T-cell (primary cell): ENCODE measurements at places on chromosomes 16 and 17. TPM values are rescaled to one million over a fixed set of nuclear protein-coding genes. Genes with fewer than 3 reads are reported as not detected.

The TBC1D3H gene
- 0.66 TPM for total RNA-seq

DNA sequence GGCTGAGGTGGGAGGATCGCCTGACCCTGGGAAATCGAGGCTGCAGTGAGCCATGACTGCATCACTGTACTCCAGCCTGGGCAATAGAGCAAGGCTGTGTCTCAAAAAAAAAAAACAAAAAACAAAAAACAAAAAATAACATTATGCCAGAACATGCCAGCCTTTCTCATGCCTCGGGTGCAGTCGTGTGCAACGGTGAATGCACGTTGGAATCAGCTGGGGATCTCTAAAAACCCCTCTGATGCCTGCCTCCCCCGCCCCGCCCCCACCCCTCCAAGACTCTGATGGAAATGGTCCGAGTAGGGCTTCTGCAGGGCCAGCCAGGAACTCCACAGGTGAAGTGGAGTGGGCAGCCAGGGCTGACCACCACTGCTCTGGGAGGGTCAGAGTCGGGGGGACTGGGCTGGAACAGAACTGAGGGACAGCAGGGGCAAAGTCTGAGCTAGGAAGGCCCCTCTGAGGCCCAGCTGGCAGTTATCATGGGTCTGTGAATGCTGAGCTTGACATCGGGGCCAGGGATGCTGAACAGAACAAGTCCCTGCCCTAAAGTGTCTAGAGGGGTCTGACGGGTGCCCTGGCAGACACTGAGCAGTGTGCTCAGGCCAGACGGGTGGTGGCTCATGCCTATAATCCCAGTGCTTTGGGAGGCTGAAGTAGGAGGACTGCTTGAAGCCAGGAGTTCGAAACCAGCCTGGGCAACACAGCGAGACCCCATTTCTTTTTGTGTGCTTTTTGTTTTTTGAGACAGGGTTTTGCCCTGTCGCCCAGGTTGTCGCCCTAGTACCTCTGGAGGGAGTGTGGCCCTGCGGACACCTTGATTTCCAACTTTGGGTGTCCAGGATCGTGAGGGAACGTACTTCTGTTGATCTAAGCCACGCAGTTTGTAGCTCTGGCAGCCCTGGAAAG lies 193.4 kb upstream of the GSE1 start:
- no peak overlapping the region for H3K27ac ChIP-seq
- peaks cover 31% of the 10 kb centered on the region for H3K27me3 ChIP-seq
- H3K36me3 ChIP-seq, result no peaks in the 10 kb centered on the region
- no peak for DNase-seq
- H3K4me3 ChIP-seq, result no peak overlapping the region

DNA sequence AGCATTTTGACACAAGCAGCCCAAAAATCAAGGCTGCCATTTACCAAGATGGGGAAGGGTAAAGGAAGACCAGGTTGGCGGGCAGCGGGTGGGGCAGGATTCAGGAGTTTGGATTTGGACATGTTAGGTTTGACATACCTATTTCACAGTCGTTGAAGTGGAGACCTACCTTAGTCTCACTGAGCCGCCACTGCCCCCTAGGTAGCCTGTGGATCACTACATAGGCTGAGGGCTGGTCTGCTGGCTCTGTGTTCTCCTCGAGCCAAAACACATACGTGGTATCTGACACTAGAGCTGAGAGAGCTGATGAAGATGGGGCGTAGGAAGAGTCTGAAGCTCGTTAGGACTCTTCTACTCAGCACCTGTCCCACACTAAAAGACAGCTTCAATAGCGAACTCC lies 115.1 kb downstream of the HIC1 start:
- no peak for DNase-seq
- no peaks in the 10 kb centered on the region for H3K4me1 ChIP-seq
- H3K27ac ChIP-seq, result no peak overlapping the region
- H3K27me3 ChIP-seq, result no peaks in the 10 kb centered on the region
- peaks cover 73% of the 10 kb centered on the region for H3K36me3 ChIP-seq

GRCh38 chr16:3101841-3102470 lies 2.9 kb upstream of the ZSCAN10 start:
- H3K36me3 ChIP-seq, result no peaks in the 10 kb centered on the region
- no peaks in the 10 kb centered on the region for H3K27me3 ChIP-seq
- DNase-seq, result no peak
- H3K27ac ChIP-seq, result no peak overlapping the region
- H3K4me3 ChIP-seq, result no peak overlapping the region

DNA sequence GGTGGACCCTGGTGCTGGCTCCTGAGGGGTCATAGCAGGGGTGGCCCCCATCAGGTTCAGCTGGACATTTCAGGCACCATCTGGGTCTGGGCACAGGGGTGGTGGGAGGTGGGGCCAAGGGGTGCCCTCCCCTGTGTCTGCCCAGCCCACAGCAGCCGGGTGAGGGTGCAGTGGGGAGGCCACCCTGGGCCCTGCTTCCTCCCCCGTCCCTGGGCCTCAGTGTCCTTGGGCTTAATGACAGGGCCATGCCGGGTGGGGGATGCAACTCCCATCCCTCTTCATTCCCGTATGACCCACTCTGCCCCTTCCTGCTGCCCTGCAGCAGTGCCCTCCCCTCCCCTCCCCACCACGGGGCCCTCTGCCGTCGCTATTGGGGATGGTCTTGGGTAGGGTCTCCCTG lies 10.7 kb downstream of the CPNE7 start:
- no peak for DNase-seq
- H3K27ac ChIP-seq, result no peak overlapping the region
- no peaks in the 10 kb centered on the region for H3K4me1 ChIP-seq
- H3K36me3 ChIP-seq, result no peaks in the 10 kb centered on the region
- peaks cover 4% of the 10 kb centered on the region for H3K27me3 ChIP-seq

DNA sequence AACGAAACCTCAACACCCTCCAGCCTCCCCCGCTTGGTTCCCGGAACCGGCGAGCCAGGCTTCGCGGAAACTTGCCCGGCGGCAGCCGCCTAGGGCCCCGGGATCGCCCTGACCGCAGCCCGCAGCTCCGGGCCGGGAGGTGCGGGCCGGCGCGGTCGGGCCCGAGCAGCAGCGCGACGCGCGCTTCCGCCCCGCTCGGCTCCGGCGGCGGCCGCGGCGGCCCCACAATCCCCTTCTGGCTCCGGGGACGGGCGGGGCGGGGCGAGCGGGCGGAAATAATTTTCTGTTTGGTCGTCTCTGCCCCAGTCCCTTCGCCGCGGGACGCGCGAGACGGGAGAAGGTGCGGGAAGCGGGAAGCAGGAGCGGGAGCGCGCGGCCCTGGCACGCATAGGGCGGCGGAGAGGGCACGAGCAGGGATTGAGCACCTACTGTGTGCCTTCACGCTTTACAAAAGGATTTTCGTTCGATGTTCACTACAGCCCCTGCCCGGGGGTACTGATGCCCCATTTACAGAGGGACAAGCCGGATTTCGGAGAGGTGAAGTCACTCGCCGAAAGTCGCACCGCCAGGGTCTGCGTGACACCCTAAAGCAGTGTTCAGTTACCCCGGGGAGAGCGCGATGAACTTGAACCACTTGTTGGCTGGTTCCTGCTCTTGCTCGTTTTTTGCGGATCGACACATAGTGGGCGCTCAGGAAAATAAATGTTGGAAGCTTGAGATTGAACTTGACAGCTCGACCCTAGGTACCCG lies 2.7 kb upstream of the MLLT6 start:
- no peaks in the 10 kb centered on the region for H3K36me3 ChIP-seq
- no peaks in the 10 kb centered on the region for H3K27me3 ChIP-seq
- H3K4me1 ChIP-seq, result peaks cover 8% of the 10 kb centered on the region
- peak overlapping the region; percentile 97 for H3K4me3 ChIP-seq
- peak overlapping the region; percentile 98 for H3K27ac ChIP-seq

DNA sequence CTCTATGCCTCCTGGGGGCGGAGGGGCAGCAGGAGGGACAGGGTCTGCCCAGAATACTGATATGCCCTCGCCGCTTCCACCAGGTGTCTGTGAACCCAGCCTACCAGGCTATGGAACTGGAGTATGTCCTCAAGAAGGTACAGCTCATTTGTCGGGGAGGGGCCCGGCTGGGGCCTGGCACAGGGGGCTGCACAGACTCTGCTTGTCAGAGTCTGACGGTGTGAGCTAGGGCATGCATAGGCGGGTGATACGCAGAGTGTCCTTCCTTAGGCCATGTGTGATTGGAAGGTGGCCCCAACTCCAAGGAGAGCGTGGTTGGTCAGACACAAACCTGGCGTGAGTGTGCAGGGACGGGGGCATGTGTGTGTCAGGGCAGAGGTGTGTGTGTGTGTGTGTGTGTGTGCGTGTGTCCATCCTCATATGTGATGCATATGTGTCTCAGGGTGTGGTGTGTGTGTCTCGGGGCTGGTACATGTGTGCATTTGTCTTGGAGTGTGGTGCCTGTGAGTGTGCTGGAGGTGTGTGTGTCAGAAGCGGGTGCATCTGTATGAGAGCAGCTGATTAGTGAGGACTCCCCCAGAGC lies 7.0 kb downstream of the CHAD start:
- no peak overlapping the region for H3K27ac ChIP-seq
- H3K4me3 ChIP-seq, result no peak overlapping the region
- DNase-seq, result no peak
- no peaks in the 10 kb centered on the region for H3K36me3 ChIP-seq

DNA sequence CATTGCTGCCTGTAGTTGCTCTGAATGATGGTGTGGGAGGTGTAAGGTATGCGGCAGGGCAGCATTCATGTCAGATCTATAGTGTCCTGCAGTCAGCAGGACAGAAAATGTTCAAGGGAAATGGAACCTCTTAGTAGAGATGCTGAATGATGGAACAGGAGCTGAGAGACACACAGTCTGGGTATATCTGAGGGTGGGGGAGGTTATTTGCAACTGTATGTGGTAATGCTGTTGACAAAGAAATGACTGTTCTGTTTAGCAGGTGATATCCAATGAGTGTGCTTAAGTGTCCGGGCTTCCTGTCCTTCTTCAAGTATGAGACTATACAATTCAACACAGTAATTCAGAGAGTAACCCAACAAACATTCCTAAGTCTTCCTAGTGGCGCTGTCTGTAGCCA lies 46.6 kb downstream of the STH start:
- no peaks in the 10 kb centered on the region for H3K27me3 ChIP-seq
- no peak overlapping the region for H3K27ac ChIP-seq
- H3K4me3 ChIP-seq, result no peak overlapping the region
- H3K36me3 ChIP-seq, result peaks cover 79% of the 10 kb centered on the region
- H3K4me1 ChIP-seq, result no peaks in the 10 kb centered on the region
- DNase-seq, result no peak

GRCh38 chr17:79791735-79792161 lies 5.1 kb downstream of the CBX8 start:
- H3K27ac ChIP-seq, result no peak overlapping the region
- peak overlapping the region; percentile 20 for H3K4me3 ChIP-seq
- peaks cover 14% of the 10 kb centered on the region for H3K4me1 ChIP-seq
- H3K36me3 ChIP-seq, result peaks cover 6% of the 10 kb centered on the region

- no peak overlapping the region for H3K4me3 ChIP-seq
- DNase-seq, result no peak
- no peak overlapping the region for H3K27ac ChIP-seq
- no peaks in the 10 kb centered on the region for H3K36me3 ChIP-seq
- H3K27me3 ChIP-seq, result no peaks in the 10 kb centered on the region
- no peaks in the 10 kb centered on the region for H3K4me1 ChIP-seq
These were observed 331.5 kb downstream of the CBLN1 start for GRCh38 chr16:48950184-48950583.

- no peak overlapping the region for H3K27ac ChIP-seq
- no peak for DNase-seq
- H3K36me3 ChIP-seq, result no peaks in the 10 kb centered on the region
- peaks cover 4% of the 10 kb centered on the region for H3K27me3 ChIP-seq
- H3K4me3 ChIP-seq, result no peak overlapping the region
- H3K4me1 ChIP-seq, result no peaks in the 10 kb centered on the region
These were observed 30.2 kb upstream of the TEKT3 start for GRCh38 chr17:15371376-15372130.

DNA sequence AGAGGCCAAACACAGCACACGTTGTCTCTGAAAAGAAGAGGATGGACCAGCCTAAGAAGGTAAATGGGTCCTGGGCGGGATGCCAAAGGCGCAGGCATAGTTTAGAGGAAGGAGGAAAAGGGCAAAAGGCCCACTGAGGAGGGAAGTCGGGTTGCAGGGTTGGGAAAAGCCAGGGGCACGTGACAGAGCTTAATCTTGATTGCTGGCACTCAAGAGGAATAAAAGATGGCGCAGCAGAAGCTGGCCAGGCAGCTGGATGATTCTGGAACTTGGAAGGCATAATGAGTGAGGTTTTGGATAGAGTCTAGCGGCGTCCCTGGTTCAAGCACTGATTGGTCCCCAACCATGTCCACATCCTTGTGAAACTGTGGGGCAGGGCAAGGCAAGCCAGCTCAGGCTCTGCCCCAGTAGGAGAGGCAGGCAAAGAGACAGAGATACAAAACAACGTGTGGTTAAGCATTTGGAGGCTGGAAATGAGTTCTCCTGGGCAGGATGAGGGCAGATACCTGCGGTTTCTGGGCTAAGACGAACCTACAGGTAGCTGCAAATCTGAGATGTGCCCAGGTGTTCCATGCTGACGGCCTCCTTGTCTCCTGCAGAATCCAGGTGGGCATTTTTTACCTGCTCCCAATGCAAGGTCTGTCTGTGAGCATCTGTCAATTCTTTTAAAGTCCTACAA lies 52.7 kb upstream of the CIBAR2 start:
- no peaks in the 10 kb centered on the region for H3K4me1 ChIP-seq
- H3K4me3 ChIP-seq, result no peak overlapping the region

GRCh38 chr16:64933885-64934284 lies 188.0 kb downstream of the CDH11 start:
- no peak for DNase-seq
- no peak overlapping the region for H3K4me3 ChIP-seq
- H3K36me3 ChIP-seq, result no peaks in the 10 kb centered on the region
- no peaks in the 10 kb centered on the region for H3K27me3 ChIP-seq

DNA sequence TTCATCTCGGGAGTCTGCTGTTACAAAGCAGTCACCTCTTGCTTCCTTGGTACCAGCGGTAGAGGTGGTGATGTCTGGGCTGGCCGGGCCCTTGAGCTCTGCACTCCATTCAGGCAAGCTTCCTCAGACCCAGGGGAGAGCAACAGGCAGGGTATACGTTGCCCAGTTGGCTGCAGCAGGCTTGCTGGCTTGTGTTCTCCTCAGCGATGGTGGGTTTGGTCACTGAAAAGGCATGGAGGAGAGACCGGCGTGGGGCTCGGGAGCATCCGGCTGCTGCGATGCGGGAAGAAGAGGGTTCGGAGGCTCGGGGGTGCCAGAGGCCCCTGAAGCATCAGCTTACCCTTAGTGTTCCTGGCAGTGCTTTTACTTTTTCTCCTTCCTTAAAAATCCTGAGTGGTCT lies 25.8 kb downstream of the SAP30BP start:
- no peak for DNase-seq
- H3K36me3 ChIP-seq, result peaks cover 70% of the 10 kb centered on the region
- H3K27me3 ChIP-seq, result no peaks in the 10 kb centered on the region
- H3K27ac ChIP-seq, result no peak overlapping the region
- H3K4me3 ChIP-seq, result no peak overlapping the region
